ENCODE measurements at places on chromosomes 13 and 19.

GRCh38 chr13:35472323-35472881, 4.1 kb downstream of the MAB21L1 start:
- DNase-seq: no peak

DNA sequence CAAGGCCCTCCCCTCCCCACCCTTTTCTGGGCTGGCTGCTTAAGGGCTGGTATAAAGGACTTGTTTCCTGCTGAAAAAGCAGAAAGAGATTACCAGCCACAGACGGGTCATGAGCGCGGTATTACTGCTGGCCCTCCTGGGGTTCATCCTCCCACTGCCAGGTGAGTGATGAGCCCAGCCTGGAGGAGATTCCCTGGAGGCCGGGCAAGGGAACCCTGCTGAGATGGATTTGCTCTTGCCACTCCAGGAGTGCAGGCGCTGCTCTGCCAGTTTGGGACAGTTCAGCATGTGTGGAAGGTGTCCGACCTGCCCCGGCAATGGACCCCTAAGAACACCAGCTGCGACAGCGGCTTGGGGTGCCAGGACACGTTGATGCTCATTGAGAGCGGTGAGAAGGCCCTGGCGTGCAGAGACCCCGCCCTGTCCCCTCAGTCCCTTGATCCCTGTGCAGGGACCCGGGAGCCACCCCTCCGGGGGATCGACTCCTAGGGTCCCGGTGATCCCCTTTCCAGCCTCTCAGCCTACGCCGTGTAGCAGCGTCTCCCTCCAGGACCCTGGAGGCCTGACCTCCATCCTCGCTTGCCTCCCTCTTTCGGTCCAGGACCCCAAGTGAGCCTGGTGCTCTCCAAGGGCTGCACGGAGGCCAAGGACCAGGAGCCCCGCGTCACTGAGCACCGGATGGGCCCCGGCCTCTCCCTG, at the start of gene CD177:
Gene CD177, plus strand, starts transcription at position 81 of the 699 bp plus-strand sequence. Its CDS starts 29 bp downstream, at position 110.
- DNase-seq: no peak

DNA sequence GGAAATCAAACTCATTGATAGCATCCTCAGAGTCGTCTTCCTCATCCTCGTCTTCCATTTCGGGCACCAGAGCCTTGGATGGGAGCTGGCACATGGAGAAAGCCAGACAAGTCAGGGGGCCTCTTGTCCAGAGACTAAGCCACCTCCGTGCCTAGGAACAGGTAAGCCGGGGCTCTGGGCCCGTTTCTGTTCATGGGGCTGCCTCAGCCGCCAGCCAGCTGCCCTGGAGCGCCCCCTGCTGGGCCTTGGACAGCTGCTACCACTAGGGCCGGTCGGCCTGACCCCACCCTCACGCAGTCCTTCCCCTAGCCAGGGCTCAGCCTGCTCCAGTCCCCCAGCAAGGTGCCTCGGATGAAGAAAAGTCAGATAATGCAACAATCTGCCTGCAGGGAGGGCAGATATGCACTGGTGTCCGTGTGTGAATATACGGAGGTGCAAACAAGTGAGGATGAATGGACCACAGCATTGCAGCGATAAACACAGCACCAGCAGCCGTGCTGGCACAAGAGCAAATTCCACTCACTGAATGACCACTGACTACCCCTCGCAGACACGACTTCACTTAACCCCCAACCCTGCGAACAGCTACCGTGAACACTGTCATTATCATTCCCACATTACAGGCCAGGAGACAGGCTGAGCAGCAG, 11.9 kb upstream of the PRKD2 start:
- DNase-seq: peak; percentile 84

DNA sequence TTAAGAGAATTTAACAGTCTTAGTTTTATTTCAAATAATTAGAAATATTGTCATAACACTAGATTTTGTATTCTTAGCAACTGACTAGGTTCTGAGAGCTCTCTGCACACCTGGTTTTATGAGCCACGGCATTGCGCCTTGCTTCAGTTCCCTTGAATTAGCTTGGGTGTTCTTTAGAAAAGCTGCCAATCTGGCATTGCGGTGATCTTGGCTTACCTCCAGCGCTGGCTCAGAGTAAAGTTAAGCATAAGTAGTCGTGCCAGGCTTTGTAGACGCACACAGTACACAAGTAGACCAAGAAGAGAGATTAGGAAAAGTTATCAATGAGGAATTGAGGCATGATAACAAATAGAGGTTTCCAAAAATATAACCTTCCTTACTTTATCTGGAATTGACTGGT, 45.7 kb downstream of the TPP2 start:
- DNase-seq: no peak

- no peak for DNase-seq
Measured at GRCh38 chr13:76934671-76935070, 13.6 kb upstream of the ACOD1 start.

- DNase-seq: no peak
Measured at GRCh38 chr19:33268162-33268991, 34.0 kb downstream of the CEBPA start.

- no peak for DNase-seq
Measured at GRCh38 chr13:46149272-46150133, 32.5 kb downstream of the LCP1 start.

GRCh38 chr13:21657538-21657937, 13.3 kb upstream of the FGF9 start:
- DNase-seq: no peak

- no peak for DNase-seq
Measured at GRCh38 chr13:70310396-70311119, 202.3 kb upstream of the KLHL1 start.

- DNase-seq: no peak
Measured at GRCh38 chr19:4357921-4358326, 14.6 kb downstream of the MPND start.

DNA sequence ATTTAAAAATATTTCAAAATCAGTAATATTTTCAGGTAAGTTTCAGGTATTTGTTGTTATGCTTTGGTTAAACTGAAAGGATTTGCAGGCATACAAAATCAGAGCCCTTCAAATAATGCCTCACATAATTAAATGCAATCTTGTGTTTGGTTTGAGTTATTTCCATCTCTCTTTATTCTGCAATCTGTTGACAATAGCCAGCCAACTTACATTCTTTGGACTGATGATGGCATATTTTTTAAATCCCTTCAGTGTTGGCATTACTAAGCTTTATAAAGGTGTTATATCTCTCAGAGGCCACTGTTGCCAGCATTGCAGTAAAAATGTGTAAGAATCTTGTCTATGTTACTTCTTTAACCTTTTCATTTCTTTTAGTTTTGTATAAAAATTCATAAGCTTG, 257.2 kb upstream of the RFC3 start:
- no peak for DNase-seq

GRCh38 chr13:97454699-97455098, 20.7 kb downstream of the RAP2A start:
- no peak for DNase-seq

DNA sequence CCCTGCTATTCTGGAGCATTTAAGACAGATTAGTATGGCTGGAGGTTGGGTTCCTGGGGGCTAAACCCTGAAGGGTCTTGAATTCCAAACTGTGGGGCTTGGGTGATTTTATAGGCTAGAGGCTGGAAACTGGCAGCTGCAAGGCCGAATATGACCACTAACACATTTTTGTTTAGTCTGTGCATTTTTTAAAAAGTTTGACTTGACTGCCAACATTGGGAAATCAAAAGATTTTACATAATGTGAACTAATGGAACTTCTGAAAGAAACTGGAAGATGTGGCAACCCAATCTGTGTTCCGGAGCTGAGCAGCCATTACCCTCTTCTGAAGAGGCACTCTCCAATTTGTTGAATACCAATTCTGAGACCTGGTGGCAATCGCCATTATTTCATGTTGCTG, 5.1 kb downstream of the ZNF784 start:
- DNase-seq: no peak

GRCh38 chr13:110929104-110929777, 14.4 kb upstream of the ANKRD10 start:
- DNase-seq: no peak

DNA sequence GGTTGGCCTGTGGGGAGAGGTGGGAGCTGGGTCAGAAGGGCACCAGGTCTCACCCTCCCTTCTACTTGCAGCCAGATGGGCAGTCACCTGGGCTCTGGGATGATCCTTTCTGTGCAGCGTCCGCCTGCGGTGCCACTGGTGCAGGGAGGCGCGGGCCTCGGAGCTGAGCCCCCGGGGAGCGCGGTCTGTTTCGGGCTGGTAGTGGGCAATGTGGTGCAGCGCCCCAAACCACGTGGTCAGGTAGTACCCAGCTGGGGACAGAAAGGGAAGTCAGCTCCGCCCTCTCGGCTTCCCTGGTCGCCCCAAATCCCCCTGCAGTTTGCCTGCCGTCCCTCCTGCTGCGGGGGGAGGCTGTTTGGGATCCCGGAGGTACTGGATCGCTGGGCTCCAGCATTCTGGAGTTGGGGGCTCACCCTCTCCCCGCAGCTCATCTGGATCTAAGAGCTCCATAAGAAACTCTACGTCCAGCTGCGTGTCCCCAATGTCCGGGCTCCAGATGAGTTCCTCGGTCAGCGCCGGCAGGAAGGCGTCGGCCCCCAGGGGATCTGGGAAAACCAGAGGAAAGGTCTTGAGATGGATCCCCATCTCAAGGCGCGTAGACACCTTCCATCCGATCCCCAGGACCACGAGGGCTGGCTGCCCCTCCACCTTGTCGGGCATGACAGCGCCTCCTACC, 8.8 kb downstream of the RINL start:
- no peak for DNase-seq

DNA sequence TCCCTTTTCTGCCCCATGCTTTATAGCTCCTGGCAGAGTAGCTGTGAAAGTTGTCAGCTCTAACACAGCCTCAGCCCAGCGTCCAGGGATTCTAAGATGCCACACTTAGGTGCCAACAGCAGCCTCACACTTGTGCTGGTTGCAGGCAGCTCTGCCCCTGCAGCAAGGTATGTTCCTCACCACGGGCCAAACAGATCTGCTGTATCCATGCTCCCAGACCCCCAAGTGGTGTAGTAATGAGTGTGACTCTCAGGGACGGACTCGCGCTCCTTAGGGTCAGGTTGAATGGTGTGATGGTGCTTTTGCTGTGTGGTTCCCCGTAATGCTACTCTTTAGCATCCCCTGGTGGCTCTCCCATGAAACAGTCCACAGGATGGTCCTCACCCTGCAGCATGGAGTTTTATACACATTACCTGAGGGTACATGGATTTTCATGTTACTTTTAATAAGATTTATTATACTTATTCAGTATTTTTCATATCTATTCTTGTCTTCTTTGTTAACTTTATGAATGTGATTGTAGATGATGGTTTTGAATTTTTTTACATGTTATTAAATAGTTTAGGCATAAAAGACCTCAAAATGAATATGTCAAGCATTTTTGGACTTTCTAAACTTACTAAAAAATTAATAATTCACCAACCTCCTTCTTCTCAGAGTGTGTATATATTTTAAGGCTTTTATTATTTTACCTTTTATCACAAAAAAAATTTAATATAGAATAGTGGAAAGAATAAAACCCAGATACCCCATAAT, 232.5 kb downstream of the SLC7A1 start:
- peak; percentile 33 for DNase-seq

DNA sequence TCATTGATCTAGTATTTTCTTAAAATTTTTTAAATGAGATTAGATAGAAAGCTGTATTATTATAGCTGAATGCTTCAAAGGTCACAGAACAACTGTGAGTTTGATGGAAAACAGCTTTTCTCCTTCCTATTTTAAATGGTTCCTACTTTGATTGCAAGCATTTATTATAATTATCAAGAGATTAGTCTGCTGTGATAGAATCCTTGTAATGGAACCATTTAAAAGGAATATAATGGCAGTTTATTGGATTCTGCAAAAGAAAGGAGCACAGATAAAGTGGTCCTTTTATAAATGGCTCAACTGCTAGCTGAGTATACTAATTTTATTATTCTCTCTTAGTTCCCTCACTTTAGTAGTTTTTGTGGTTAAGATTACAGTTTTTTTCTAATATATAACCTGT, 87.0 kb downstream of the MAB21L1 start:
- no peak for DNase-seq

GRCh38 chr19:48491793-48492123, 19.9 kb downstream of the LMTK3 start:
- no peak for DNase-seq

- DNase-seq: no peak
Measured at GRCh38 chr13:33168321-33168960, 117.1 kb downstream of the STARD13 start.

GRCh38 chr19:4352701-4353121, 9.3 kb downstream of the MPND start:
- peak; percentile 75 for DNase-seq

GRCh38 chr19:7000816-7001215, 20.4 kb downstream of the MBD3L2B start:
- DNase-seq: no peak

- DNase-seq: no peak
Measured at GRCh38 chr13:29111446-29111845, 291.3 kb downstream of the MTUS2 start.

DNA sequence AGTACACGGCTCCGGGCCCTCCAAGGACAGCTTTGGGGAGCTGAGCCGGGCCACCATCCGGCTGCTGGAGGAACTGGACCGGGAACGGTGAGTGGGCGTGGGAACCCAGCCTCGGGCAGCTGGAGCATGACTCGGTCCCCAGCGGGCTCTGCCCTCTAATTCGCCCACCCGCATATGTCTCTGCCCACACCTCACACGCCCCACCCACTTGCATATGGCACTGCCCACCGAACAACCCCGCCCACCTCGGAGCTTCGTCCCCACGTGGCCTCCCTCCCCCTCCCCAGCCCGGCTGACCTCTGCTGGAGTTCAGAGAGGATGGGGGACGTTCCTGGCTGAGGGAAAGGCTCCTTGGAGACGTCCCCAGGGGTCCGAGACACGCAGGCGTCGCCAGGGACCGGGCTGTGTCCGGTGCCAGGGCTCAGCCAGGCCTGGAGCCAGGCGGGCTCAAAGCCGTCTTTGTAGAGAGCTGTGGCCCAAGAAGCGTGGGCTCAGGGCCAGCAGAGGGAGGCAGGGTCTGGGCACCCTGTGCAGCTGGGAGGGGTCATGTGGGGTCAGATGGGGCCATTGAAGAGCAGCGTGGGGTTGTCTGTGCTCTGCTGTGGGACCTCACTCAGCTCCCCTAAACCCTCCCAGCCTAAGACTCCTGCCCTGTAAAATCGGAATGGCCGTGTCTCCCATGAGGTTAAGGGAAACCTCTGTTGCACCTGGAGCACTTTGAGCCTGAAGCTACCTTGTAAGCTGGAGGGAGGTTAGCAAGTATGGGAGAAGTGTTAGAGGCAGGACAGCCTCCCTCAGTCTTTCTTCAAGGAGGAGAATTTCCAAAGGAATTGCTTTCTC, 3.8 kb downstream of the APC2 start:
- no peak for DNase-seq

DNA sequence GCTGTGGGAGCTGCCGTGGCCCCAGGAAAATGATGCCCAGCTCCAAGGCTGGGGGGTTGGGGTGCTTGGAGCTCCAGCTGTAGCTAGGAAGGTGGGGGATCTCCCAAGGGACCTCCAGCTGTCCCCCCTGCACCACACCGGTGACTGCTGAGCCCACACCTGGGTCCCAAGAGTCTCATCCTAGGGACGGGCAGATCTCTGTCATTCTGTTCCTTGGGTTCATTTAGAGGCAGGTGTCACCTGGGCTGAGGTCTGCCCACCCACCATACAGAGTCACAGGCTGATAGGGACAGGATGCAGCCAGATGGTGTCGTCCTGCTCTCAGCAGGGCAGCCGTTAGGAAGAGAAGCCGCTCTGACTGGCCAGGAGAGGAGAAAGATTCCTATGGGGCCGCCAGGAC, 5.3 kb downstream of the F2RL3 start:
- no peak for DNase-seq

- no peak for DNase-seq
Measured at GRCh38 chr19:41000310-41000737, 9.2 kb downstream of the CYP2B6 start.
